ENCODE measurements at places on chromosomes 1 and 21. TPM values are rescaled to one million over a fixed set of nuclear protein-coding genes. Genes with fewer than 3 reads are reported as not detected.

Gene HAO2
- not detected for total RNA-seq

Gene RCSD1
- total RNA-seq = 8.7 TPM

Gene ZNF593
- total RNA-seq = 18.3 TPM

Gene IGSF5
- 0.63 TPM for total RNA-seq

Gene ELAPOR1
- total RNA-seq = 4.7 TPM

Gene ZBTB8A
- total RNA-seq = 14.0 TPM

Gene LAMB3
- total RNA-seq = 5.6 TPM

Gene PRAMEF1
- total RNA-seq = not detected

Gene TFF2
- not detected for total RNA-seq

Gene DPM3
- 43.3 TPM for total RNA-seq

DNA sequence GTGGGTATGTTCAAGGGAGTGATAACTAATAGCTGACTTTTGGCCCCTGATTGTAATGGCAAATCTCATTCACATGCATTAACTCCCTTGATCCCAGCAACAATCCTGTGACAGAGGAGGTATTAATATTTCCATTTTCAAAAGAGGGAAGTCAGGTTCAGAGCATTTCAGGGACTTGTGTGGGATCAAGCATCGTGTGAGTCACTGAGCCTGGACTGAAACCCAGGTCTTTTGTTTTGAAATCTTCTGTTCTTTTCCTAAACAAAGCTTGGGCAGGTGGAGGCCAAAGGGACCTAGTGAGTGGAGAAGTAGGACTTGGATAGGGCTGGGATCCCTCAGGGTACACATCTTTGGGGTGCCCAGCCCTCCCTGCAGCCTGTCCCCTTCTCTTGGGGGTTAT is 37.9 kb downstream of the ETNK2 start:
- peaks cover 1% of the 10 kb centered on the region for H3K4me1 ChIP-seq
- no peak overlapping the region for H3K27ac ChIP-seq
- no peak overlapping the region for H3K4me3 ChIP-seq
- peaks cover 17% of the 10 kb centered on the region for H3K36me3 ChIP-seq
- H3K27me3 ChIP-seq = no peaks in the 10 kb centered on the region

DNA sequence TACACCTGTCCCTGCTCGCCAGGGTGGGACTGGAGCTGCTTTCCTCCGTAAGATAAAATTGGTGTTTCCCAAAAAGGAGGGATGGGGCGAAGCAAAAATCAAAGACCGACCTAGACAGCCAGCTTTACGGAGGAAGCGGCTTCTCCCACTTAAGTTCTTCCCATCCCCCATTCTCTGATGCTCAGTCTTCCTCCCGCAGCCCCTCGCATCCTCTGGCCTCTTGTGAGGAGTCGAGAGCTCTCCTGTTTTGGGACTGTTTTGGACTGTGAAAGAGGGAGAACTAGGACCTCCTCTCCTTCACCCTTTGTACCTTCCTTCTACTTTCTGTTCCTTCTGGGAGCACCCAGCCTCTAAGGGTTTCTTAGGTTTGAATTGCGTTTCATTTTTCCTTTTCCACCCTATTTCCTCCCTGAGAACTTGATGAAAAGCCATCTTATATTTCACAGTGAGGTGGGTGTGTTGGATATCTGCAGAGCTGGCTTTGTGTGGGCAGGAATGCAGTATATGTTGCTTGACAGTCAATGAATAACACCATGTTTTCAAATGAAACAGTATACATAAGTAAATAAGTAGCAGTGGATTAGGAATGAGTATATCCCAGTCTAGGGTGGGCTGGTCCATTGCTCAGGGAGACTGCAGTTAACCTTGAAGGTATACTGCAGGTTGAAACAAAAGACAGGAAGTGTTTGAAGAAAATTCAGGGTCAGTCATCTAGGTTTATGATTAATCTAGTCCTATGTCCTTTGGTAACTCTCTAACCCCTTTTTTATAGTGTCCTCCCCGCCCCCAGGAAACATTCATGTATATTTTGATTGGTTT is 848 bp downstream of the CTTNBP2NL start:
- H3K4me3 ChIP-seq = peak overlapping the region; percentile 83
- no peak for DNase-seq
- H3K4me1 ChIP-seq = peaks cover 26% of the 10 kb centered on the region
- H3K36me3 ChIP-seq = no peaks in the 10 kb centered on the region
- peak overlapping the region; percentile 89 for H3K27ac ChIP-seq
- H3K27me3 ChIP-seq = no peaks in the 10 kb centered on the region

- H3K4me3 ChIP-seq = no peak overlapping the region
- H3K27ac ChIP-seq = peak overlapping the region; percentile 92
- DNase-seq = peak; percentile 77
- no peaks in the 10 kb centered on the region for H3K36me3 ChIP-seq
Observed at GRCh38 chr1:85612704-85613361, 32.3 kb downstream of the CCN1 start.

- no peaks in the 10 kb centered on the region for H3K4me1 ChIP-seq
- H3K27ac ChIP-seq = no peak overlapping the region
- no peaks in the 10 kb centered on the region for H3K36me3 ChIP-seq
Observed at GRCh38 chr1:226443439-226443838, 35.5 kb upstream of the PARP1 start.

DNA sequence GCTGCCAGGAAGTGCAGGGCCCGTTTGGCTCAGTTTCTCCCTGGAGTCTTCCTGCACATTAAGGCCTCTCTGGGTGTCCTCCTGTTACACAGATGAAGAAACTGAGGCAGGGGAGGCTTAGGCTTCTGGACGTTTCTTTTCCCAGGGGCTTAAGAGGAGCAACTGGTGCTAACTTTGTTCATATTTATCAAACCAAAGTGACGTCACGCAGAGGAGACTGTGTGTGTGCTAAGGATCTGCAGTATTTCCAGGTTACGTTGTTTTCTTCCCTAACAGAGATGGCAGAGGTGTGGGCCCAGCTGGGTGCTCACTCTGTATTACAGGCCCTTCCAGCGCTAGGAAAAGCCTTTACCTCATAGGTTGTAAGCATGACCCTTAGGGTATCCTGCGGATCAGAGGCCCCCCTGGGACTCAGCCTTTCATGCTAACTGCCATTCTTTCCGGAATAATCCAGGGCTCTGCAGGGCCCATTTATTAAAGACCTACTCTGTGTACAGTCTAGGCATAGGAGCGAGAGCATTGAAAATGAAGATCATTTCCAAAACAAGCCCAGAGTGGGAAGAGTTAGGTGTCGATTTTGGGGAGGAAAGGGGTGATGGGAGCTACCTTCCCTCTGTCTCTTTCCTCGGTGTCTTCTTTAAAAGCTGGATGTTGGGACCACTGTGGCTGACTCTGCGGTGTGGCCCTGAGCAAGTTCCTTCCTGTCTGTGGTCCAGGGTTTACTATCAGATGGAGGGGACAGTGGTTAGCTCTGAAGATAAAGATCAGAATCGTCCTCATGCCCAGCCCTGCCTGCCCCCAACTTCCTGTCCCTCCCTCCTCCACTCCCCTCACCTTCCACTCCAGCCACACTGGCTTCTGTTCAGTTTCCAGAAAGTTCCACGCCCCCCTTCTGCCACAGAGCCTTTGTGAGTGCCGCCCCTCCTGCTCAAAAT is 4.6 kb downstream of the AGTRAP start:
- no peaks in the 10 kb centered on the region for H3K36me3 ChIP-seq
- H3K4me3 ChIP-seq = no peak overlapping the region
- no peak overlapping the region for H3K27ac ChIP-seq
- DNase-seq = no peak

- H3K27me3 ChIP-seq = no peaks in the 10 kb centered on the region
- H3K4me3 ChIP-seq = no peak overlapping the region
- H3K36me3 ChIP-seq = no peaks in the 10 kb centered on the region
- peak; percentile 50 for DNase-seq
- peaks cover 53% of the 10 kb centered on the region for H3K4me1 ChIP-seq
- peak overlapping the region; percentile 11 for H3K27ac ChIP-seq
Observed at GRCh38 chr1:55584526-55585401, 369.6 kb upstream of the USP24 start.

- H3K36me3 ChIP-seq = no peaks in the 10 kb centered on the region
- peaks cover 18% of the 10 kb centered on the region for H3K4me1 ChIP-seq
- DNase-seq = no peak
- H3K27me3 ChIP-seq = no peaks in the 10 kb centered on the region
Observed at GRCh38 chr1:222931023-222931422, 116.2 kb downstream of the DISP1 start.

GRCh38 chr1:28280501-28280900 is 21.2 kb downstream of the SESN2 start:
- no peak for DNase-seq
- no peaks in the 10 kb centered on the region for H3K27me3 ChIP-seq
- no peak overlapping the region for H3K4me3 ChIP-seq
- no peak overlapping the region for H3K27ac ChIP-seq
- peaks cover 25% of the 10 kb centered on the region for H3K36me3 ChIP-seq
- no peaks in the 10 kb centered on the region for H3K4me1 ChIP-seq

- H3K27me3 ChIP-seq = no peaks in the 10 kb centered on the region
- H3K27ac ChIP-seq = no peak overlapping the region
- no peaks in the 10 kb centered on the region for H3K36me3 ChIP-seq
- no peak for DNase-seq
- no peak overlapping the region for H3K4me3 ChIP-seq
Observed at GRCh38 chr1:29633771-29634170, 397.4 kb downstream of the PTPRU start.

DNA sequence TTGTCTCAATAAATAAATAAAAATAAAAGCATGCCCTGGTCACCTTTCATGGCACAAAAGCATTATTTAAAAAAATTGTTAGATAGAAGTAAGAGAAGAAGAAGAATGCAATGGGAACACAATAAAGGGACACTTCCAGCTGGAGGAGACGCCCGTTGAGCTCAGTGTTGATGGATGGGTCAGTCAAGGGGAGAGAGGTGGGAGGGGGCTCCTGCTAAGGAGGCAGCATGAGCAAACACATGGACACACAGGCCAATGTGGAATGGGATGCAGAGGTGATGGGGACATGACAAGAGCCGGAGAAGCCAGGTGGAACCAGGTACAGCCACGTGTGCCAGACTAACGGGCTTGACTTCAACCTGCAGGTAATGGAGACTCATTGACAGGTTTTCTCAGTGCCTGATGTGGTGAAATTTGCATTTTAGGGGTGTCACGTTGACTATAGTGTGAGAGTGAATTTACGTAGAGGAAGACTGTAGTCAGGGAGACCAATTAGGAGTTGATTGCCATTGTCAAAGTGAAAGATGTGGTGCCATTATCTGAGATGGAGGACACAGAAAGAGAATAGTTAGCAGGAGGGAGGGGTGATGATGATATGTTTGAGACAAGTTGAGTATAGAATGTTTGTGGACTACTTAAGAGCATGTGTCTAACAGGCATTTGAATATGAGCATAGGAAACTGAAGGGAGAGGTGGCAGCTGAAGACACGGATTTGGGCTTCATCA is 48.7 kb upstream of the ATP2B4 start:
- no peak overlapping the region for H3K4me3 ChIP-seq
- no peaks in the 10 kb centered on the region for H3K36me3 ChIP-seq
- no peaks in the 10 kb centered on the region for H3K27me3 ChIP-seq
- no peaks in the 10 kb centered on the region for H3K4me1 ChIP-seq

DNA sequence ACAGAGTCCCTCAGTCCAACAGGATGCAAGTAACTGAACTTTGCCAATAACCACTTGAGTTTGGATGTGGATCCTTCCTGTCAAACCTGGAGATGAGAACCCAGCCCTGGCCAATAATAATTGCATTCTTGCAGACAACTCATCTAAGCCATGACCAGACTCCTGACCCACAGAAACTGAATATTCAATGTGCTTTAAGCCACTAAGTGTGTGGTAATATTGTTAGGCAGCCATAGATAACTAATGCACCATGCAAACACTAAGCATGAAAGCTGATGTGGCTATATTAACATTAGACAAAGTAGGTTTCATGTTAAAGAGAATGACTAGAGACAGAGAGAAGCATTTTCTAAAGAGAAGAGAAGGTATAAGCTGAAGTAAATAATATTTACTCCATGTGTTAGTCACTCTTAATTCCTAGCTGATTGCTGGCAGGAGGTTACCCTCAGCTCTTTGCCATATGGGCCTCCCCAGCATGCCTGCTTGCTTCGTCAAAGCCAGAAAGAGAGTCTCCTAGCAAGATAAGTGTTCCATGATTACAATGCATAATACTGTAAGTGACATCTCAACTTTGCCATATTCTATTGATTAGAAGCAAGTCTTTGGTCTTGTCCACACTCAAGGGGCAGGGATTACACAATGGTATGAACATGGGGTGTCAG is 276.4 kb upstream of the PLXNA2 start:
- H3K4me3 ChIP-seq = no peak overlapping the region
- no peaks in the 10 kb centered on the region for H3K4me1 ChIP-seq
- no peaks in the 10 kb centered on the region for H3K36me3 ChIP-seq
- H3K27ac ChIP-seq = no peak overlapping the region
- H3K27me3 ChIP-seq = no peaks in the 10 kb centered on the region
- no peak for DNase-seq

DNA sequence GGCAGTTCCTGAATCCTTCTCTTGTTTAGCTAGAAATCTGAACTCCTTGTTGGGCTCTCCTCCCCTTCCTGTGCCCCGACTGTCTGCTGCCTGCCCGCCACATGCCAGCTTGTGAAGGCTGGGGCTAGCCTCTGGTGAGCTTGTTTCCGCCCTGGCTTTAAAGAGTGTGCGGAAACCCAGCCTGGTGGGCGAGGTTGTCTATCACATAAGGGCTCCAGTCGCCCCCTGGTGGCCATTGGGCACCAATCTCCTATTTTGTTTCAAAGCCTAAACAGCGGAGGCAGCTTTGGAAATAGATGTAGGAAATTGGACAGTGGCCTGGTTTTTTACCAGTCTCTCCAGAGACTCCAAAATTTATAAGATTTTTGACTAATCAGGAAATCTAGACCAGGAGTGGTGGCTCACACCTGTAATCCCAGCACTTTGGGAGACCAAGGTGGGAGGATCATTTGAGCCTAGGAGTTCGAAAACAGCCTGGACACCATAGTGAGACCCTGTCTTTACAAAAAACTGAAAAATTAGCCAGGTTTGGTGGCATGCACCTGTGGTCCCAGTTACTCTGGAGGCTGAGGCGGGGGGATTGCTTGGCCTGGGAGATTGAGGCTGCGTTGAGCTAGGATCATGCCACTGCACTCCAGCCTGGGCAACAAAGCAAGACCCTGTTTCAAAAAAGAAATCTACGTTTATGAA is 9.8 kb downstream of the ATP8B2 start:
- H3K4me3 ChIP-seq = no peak overlapping the region
- peaks cover 40% of the 10 kb centered on the region for H3K36me3 ChIP-seq
- DNase-seq = peak; percentile 94
- peaks cover 17% of the 10 kb centered on the region for H3K4me1 ChIP-seq
- H3K27ac ChIP-seq = peak overlapping the region; percentile 5
- no peaks in the 10 kb centered on the region for H3K27me3 ChIP-seq

DNA sequence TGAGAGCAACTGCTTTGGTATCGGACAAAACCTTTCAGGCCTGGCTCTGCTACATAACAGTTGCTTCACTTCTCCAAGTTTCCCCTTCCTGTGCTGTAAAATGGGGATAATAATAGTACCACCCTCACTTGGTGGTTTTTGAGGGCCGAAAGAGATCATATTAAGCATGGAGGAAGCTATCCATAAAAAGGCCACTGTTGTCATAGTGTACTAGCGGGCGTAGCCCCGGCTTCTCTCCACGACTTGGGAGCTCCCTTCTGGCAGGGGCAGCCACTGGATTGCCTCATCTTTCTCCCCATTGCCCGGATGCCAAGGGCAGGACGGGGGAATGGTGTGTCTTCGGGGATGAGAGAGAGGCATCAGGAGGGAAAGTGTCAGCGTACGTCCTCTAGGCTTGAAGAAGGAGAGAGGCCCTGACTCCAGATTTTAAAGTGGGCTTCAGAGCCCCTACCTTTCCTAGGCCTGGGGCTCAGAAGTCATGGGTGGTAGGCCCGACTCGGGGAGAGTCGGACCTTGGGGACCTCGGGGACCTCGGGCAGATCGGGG is 548 bp upstream of the MFSD2A start:
- H3K4me3 ChIP-seq = no peak overlapping the region
- H3K4me1 ChIP-seq = peaks cover 44% of the 10 kb centered on the region
- no peaks in the 10 kb centered on the region for H3K27me3 ChIP-seq

- H3K4me3 ChIP-seq = no peak overlapping the region
- H3K4me1 ChIP-seq = no peaks in the 10 kb centered on the region
- no peaks in the 10 kb centered on the region for H3K36me3 ChIP-seq
- DNase-seq = no peak
Observed at GRCh38 chr1:65765631-65766030, 27.1 kb upstream of the PDE4B start.
